Nucleus accumbens (tissue), 56 donors: ENCODE measurements at places on chromosomes 11 and 22.

DNA sequence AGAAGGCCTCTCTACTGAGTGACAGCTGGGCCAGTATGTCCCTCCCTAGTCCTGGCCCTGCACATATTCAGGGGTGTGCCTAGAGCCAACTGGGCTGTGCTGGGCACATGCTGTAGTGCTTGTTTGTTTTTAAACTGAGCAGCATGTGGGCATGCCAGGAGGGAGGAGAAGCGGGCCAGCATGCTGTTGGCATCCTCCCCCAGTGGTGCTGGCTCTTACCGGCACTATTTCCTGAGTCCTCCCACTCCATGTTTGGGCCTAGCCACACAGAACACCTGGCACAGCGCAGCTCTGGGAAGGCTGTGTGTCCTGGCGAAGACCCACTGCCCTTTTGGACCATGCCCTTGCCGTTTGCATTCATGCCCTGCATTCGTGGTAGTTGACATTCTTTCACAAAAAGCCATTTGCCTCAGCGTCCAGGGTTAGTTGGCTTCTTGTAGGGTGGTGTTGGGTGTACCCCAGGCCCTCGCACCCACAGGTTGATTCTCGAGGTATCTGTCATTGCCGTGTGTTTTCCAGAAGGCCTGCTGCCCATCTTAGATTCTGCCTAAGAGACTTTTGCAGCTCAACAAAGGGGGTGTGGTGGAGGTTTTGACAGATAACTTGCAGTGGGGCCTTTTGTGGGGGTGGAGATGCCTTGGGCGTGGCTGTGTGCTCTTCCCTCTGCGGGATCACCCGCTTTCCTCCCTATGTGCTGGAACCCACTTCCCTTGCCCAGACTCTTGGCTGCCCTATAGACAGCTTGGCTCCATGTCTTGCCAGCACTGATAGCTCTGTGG, 13.6 kb downstream of the DGCR8 start:
- peak; percentile 64 for DNase-seq

- no peak for DNase-seq
Measured at GRCh38 chr11:14346303-14346955, 12.6 kb downstream of the RRAS2 start.

DNA sequence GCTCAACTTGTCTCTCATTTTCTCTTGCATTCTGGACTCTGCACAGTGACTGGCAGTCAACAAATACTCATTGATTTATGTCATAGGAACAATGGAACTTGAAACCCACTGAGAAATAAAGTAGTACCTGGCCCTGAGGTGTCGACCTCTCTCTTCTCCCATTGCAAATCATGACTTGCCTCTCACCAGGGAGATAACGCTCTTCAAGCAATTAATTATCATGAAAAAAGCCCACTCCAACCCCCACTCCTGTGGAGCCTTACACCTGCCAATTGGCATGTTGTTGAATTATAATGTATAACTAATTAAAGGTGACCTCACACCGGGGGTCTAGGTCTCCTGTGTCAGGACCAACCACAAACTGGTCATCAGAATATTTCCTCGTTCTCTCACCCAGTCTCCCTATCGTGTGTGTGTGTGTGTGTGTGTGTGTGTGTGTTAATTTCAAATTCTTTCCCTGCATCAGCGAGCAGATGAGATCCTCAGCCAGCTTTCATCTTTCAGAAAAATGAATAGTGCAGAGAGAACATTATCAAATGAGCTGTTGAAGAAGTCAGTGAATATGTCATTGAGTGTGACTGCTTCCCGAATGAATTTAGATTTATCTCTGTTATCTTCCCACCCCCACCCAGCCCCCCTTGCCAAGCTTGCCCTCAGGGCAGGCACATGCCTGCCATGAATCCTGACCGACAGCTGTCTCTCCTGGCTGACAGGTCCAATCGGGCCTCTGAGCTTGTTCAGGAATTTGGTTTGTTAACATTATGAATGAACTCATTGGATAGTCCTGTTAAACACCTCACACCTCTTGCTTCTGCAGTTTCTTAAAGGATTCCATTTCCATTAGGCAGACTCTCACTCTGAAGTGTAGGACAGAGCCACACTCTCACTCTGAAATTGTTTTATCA, 357.4 kb downstream of the INSC start:
- no peak for DNase-seq

- no peak for DNase-seq
Measured at GRCh38 chr11:9304178-9304577, 10.2 kb downstream of the TMEM41B start.

DNA sequence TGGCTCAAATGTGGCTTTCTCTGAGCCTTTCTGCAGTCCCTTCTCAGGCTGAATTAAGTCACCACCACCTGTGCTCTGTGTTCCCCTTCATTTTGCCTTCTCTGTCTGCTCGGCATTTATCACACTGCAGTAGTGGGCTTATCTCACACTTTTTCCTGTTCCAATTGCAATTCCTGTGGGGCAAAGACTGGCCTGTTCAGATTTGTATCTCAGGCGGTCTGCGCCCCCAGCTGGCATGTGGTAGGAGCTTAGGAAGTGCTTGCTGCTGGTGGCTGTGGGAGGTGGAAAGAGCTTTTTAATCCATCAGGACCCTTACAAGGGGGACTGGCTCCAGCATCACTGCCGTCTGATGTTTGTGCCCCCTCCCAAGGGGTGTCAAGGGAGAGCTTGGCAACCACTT, 21.2 kb downstream of the BMAL1 start:
- no peak for DNase-seq

DNA sequence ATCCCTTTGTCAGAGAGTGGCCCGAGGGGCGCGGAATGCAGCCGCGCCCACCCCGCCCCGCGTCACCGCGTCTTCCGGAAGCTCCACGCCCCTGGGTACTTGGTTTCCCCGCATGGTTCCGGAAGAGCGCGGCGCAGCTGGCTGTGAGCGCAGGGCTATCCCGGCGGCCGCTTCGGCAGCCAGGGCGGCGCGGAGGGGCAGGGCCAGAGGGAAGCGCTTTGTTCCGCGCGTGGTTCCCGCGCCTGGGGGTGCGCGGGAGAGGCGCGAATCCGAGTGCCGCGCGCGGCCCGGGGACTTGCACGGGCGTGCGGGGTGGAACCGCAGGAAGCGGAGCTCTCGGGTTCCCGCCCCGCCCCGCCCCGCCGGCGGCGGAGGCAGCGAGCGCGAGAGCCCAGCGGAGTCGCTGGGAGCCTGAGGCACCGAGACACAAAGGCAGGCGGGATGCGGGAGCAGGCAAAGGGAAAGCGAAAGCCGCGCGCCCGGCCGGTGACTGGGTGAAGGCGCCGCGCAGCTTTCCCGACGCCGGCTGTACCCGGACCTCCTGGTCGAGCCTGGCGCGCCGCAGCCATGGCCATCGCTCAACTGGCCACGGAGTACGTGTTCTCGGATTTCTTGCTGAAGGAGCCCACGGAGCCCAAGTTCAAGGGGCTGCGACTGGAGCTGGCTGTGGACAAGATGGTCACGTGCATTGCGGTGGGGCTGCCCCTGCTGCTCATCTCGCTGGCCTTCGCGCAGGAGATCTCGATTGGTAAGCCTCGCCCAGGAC, at the start of gene PANX1:
Gene PANX1, plus strand, starts transcription at position 96 of the 766 bp plus-strand sequence. Its CDS starts 472 bp downstream, at position 568.
- peak; percentile 51 for DNase-seq

DNA sequence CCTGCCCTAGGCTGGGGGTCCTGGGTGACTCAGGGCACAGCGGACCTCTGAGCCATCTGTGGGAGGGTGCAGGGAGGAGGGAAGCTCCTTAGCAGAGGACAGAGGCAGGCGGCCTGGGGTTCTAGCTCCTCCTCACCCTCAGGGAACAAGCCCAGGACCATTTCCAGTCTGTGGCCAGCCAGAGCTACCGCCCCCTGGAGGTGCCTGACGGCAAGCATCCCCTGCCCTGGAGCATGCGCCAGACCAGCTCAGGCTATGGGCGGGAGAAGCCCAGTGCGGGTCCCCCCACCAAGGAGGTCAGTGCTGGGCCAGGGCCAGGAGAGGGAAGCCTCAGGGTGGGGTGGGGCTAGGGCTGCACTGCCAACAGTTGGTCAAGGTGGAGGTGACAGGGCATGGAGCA, 26.0 kb upstream of the LRRC10B start:
- no peak for DNase-seq

DNA sequence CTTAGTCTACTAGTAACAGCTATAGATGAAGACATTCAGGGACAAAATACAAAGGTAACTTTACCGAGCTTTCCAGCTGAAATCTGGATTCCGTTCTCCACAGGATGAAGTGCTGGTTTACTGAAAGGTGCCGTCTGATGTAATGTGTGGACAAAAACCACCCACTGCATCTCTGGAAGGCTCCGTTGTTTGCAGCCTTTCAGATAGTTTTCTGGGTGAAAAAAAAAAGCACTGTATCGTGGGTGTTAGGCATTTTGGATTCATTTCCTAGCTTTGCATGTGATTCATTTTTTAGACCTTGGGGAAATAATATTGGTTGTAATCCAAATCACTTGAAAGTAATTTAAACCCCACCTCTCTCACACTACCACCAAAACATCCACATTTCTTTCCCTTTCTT, 10.4 kb downstream of the JAM3 start:
- no peak for DNase-seq

DNA sequence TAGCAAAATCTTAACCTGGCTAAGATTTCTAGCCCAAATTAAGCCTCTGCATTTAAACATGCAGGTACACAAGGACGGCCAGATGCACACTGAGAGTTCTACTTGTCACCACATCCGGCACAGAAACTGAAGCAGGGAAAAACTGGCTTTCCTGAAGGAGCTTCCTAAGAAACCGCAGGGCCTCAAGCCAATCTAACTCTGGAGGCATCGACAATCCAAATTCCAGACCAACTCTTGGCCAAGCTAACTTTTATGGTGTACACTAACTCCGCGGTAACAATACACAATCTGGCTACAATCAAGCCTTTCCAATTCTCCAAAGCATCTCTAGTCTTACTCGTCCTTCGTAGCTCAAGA, 1.2 kb downstream of the MSANTD2 start:
- DNase-seq = no peak

DNA sequence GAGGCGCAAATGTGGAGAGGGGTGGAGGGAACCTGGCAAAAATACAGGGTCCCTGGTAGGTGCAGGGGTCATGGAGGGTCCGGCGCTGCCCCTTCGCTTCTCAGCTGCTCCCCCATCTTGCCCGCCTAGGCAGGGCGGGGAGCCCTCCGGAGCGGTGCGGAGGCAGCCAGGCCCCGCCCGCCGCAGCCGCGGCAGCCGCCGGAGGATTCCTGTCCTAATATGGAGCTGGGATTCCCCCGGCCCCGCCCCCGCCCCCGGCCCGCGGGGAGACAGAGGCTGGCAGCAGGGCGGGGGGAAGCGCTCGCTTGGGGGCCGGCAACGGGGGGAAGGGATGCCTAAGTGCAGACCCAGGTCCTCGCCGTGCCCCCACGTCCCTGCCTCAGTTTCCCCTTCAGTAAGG, 1.0 kb upstream of the NPAS4 start:
- peak; percentile 44 for DNase-seq

- no peak for DNase-seq
Measured at GRCh38 chr11:3058753-3059664, 1.8 kb upstream of the CARS1 start.

GRCh38 chr11:12803086-12803826, 129.0 kb downstream of the TEAD1 start:
- no peak for DNase-seq

DNA sequence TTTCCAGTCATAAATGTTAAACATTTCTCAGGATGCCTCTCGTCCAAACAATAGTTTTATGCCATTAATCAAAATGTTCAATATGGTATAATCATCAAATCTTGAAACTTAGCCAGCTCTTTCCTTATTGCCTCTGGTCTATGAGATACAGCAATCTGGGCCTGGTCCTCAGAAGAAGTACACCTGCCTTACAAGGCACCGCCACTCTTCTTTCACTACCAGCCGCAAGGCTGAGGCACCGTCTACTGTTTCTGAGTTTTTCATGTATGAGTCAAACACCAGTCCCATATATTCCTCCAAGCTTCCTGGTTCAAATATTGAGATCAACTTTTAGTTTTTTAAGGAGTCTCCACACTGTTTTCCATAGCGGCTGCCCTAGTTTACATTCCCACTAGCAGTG, 600.6 kb upstream of the FAT3 start:
- no peak for DNase-seq

DNA sequence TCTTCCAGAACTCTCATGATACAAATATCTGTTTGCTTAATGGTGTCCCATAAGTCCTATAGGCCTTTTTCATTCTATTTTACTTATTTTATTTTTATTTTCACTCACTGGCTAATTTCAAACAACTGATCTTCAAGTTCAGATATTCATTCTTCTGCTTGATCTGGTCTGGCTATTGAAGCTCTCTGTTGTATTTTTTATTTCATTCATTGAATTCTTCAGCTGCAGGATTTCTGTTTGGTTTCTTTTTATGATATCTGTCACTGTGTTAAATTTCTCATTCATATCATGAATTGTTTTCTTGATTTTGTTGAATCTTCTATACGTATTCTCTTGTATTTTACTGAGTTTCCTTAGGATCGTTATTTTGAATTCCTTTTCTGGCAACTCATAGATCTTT, 2.6 kb upstream of the OR10A3 start:
- DNase-seq = no peak

GRCh38 chr11:128666397-128666796, 27.5 kb upstream of the FLI1 start:
- no peak for DNase-seq

- no peak for DNase-seq
Measured at GRCh38 chr11:107710301-107710700, 1.6 kb downstream of the SLN start.

DNA sequence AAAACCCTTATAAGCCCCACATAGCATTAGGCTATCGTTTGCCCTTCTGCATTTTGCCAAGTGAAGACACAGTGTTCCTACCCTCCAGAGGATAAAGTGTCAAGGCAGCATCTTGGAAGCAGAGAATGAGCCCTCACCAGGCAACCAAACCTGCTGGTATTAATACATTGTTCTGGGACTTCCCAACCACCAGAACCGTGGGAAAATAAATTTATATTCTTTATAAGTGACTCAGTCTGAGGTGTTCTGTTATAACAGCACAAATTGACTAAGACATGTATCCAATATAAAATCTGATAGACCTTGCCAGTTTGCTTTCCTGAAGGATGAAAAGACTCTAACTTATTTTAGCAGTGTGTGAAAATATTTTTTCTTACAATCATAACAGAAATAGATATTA, 792.5 kb upstream of the LRRC4C start:
- DNase-seq = no peak

DNA sequence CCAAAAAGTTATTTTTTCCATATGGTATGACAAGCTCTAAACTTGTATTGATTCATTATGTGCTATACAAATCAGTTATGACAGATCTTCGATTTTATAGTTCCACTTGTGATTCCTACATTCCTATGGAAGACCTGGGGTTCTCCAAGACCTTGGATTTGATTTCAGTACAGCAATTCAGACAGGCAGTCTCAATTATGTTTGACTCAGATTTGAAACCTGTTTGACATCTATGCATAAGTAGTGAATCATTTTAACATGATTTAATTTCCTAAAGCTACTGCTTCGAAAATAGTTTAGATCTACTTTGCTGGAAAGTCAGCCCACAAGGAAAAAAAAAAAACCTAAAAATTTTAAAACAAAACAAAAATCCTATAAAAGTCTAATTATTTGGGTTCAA, 820.4 kb downstream of the LUZP2 start:
- no peak for DNase-seq

DNA sequence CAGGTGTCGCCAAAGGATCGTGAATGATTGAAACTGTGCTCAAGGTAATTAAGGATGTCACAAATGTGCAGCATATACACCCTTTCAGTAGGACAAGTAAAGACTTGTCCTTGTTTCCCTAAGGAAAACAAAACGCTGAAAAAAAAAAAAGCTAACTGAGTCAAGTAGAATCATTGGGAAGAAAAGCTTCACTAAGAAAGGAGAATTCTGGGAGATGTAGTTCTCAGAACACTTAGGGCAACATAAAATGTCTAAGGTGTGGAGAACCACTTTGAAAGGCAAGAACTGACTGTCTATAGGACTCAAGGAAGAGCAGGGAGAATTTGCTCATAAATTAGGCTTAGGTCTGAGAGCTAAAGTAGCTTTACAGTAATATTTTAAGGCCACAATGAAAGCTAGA, 2.9 kb upstream of the OR5T1 start:
- DNase-seq = no peak
